ENCODE measurements at places on chromosomes 4 and X.

GRCh38 chr4:159428975-159429692 lies 326.3 kb downstream of the RAPGEF2 start:
- no peak for DNase-seq

- DNase-seq = no peak
Observed at GRCh38 chr4:94530073-94530472, 78.3 kb downstream of the PDLIM5 start.

- DNase-seq = no peak
Observed at GRCh38 chr4:152563209-152563608, 27.3 kb upstream of the FBXW7 start.

DNA sequence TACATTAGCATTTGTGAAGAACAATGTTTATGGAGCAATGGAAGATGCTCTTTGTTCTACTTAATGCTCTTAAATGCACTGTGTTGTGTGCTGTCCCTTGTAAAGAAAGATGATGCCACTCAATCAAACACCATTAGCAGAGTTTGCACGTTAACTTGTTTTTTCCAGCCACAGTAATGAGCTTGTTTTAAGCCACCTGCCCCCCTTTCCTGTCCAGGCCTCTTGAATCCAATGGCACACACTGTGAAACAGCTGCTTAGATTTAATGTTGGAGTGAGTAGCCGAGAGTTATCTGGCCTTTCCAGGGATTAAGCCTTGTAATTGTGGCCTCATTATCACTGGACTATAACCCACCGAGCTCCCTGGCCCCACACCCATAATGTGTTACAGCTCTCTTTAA lies 86.0 kb downstream of the PAK3 start:
- no peak for DNase-seq

- no peak for DNase-seq
Observed at GRCh38 chr4:185865901-185866328, 53.9 kb upstream of the SORBS2 start.

- no peak for DNase-seq
Observed at GRCh38 chr4:26850528-26850927, 10.1 kb upstream of the STIM2 start.

- DNase-seq = no peak
Observed at GRCh38 chr4:95625020-95625419, 76.2 kb upstream of the UNC5C start.

GRCh38 chr4:148926276-148927260 lies 484.4 kb upstream of the NR3C2 start:
- DNase-seq = no peak

DNA sequence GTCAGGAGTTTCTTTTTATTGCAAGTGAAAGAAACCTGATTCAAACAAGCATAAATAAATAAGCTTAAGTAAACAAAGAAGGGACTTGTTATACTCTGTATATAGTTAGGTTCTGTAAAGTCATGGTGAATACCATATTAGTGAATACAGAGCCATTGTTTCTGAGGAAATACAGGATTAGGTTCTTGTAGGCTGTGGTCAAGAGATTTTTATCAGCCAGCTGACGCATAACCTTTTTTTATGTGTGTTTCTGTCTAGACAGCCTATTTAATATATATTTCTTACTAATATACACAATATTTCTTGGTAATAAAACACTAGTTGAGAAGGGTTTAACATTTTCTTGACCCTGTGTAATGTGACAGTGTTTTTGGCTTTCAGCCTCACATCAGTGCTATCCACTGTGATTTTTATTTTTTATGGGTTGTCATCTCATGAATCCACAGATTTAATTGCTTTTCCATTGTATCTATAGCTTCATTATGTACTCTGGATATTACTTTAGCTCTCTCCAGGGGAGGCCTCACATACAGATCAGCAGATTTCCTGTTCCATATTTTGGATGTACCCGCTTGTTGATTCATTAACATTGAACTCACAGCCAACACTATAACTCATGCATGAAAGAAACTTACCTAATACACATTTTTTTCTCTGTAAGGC lies 8.0 kb downstream of the HERC3 start:
- DNase-seq = no peak

- DNase-seq = no peak
Observed at GRCh38 chr4:141290771-141291170, 70.1 kb downstream of the ZNF330 start.

- no peak for DNase-seq
Observed at GRCh38 chr4:10898072-10898471, 213.5 kb upstream of the CLNK start.

GRCh38 chr4:13268703-13269102 lies 215.4 kb downstream of the RAB28 start:
- DNase-seq = no peak

GRCh38 chrX:112614640-112615039 lies 65.1 kb downstream of the LHFPL1 start:
- DNase-seq = no peak

- DNase-seq = no peak
Observed at GRCh38 chrX:117510453-117510852, 606.2 kb downstream of the KLHL13 start.

DNA sequence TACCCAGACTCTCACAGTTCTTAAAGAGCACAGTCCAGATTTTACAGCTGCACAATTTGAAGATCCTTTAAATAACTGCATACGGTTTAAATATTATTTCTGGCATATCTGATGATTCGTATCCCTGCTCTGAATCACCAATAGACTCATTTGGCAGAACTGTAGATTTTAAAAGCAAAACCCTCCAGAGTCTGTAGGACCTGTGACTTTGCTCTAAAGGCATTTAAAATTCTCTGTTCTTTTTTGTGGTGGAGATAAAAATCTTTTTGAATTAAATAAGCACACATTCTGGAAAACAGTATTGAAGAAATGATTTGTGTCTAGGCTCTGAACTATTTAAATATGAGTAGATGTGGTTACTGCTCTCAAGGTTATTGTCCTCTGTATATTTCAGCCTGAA lies 246.2 kb upstream of the PITX2 start:
- DNase-seq = no peak

DNA sequence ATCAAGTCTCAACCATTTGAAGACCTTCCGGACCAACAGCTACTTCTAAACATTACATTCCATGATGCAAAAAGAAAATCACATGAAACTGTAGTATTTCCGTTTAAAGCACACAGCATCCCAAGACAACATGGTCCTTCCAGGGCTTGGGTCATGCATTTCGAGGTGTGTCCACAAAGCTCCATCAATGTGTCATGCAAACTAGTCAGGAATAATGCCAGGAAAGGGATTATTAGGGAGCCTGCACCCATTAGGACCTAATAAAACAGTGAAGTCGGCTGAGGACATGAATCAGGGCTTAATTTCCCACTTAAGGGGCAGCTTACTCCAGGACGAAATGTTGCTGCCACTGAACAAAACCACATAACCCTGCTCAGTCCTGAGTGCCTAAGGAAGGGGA lies 177.9 kb downstream of the TSPAN5 start:
- DNase-seq = no peak

- DNase-seq = no peak
Observed at GRCh38 chr4:8617486-8618040, 25.0 kb downstream of the CPZ start.

DNA sequence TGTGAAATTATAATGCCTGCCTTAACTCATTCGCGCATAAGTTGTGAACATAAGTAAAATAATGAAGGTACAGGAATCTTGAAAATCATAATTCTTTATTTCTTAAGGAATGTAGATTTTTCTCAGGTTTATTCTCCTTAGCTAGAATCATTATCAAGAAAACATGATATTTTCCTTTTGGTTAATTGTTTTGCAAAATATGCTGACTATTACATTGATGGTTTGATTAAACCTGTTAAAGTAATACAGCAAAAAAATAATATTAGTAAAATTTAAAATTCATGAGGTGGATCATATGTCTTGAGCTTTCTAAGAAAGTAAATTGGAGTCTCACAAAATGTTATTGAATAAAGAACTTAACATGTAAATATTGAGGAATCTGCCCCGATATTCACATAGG lies 178.7 kb upstream of the TRAM1L1 start:
- no peak for DNase-seq

DNA sequence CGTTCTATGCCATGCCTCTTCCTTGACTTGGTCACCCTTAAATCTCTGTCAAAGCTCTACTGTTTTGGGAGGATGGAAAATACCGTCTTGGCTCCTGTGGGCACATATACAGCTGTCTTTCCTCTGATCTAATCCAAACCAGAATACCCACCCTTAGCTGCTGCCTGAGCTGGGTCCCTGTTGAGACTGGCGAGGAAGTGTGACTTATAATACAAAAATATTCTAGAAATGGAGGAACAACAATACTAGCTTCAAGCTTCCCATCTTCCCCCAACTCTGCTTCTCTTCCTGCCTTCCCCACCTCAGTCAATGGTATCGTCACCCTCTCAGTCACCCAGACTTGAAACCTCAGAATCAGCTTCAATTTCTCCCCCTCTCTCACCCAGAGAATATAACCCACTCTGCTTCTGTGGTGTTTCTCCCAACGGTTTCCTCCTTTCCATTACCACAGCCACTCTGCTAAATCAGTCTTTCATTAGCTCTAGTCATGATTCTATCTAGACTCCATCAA lies 599 bp upstream of the IL2RG start:
- DNase-seq = no peak

DNA sequence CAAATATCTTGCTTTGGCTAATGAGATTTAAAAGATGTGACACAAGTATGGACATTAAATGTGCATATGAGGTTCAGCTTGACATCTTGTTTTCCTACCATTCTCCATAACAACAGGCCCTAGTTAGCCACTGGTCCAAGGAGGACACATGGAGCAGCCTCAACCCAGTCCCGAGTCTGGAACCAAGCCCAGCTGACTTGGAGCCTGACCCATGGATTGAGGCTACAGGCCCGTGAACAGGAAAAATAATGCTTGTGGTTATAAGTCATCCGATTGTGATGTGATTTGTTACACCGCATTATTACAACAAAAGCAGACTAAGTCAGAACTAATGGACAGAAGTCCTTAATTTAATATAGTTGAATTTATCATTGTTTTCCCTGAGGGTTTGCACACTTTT lies 123.2 kb upstream of the BANK1 start:
- no peak for DNase-seq

DNA sequence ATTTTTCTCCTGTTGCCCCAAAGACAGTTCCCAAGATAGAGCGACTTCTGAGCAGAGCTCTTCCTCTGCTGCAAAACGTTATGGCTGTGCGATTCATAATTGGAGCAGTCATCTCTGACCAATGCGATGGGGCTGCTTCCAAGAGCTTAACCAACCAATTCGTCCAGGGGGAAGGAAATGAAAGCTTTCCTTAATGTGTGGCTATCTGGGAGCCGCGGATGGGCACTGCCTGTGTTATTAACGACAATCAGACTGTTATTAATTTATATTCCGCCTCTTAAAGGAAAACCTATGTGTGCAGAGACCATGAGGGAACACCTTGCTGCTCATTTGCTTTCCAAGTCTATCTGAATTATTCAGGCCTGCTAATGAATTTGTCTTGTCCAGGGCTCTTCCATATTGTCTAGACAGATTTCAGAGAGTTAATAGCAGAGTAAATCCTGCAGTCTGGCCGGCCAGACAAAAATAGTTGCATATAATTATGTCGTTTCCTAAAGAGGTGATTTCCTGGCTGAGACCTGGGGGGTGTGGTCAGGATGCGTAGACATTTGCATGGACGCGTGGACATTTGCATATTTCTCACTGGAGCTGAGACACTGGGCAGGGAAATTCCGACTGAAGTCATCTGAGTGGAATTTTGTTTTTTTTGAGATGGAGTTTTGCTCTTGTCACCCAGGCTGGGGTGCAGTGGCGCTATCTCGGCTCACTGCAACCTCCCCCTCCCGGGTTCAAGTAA lies 135.4 kb downstream of the HMX1 start:
- no peak for DNase-seq

DNA sequence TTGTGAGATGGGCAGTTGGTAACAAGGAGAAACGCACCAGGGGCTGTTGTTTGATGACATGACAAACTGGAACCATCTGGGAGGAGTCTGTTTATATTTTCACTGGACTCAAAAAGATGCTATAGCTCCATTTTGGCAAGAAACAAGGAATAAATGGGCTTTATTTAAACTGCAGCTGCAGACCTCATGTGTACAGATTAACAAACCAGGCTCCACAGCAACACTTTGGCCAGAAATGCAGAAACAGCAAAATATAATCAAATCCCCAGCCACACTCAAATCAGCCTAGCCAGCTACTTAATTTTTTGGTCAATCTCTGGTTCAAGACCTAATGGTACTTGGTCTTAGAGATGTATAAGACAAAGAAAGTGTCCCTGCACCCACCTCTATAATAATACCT lies 52.7 kb downstream of the ASB9 start:
- no peak for DNase-seq

- no peak for DNase-seq
Observed at GRCh38 chrX:122133478-122133877, 1050.6 kb upstream of the GRIA3 start.

- no peak for DNase-seq
Observed at GRCh38 chr4:1720163-1720983, 750 bp downstream of the TMEM129 start.

- no peak for DNase-seq
Observed at GRCh38 chr4:86564795-86565194, 29.3 kb upstream of the PTPN13 start.

DNA sequence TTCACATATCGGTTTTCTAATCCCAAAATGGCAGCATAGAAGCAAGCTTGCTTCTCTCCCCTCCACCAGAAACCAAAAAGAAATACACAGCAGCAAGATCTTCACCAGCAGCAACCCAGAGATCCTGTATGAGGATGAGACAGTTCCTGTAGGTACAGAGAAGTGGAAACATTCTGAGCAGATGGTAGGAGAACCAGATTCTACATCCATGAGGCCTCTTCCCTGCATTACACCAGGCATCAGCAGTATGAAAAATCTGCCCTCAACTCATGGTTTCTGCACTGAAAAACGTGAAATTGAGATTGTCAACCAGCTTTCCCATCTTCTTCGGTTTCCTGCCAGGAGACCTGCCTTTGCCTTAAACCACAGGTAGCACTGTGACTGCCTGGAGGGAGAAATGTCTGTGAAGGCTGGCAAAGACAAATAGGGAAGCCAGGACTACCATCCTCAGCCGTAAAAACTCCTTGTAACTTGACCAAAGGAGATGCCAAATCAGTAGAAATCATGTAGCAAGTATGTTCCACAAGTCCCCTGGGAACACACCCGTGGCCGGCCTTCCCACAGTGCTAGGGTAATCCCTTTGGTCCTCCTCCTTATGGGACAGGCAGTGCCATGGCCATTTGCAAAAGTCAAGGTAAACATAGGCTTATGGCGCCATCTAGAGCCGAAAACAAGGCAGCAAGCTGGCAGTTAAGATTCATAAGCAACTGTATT lies 24.0 kb upstream of the MTHFD2L start:
- DNase-seq = no peak

DNA sequence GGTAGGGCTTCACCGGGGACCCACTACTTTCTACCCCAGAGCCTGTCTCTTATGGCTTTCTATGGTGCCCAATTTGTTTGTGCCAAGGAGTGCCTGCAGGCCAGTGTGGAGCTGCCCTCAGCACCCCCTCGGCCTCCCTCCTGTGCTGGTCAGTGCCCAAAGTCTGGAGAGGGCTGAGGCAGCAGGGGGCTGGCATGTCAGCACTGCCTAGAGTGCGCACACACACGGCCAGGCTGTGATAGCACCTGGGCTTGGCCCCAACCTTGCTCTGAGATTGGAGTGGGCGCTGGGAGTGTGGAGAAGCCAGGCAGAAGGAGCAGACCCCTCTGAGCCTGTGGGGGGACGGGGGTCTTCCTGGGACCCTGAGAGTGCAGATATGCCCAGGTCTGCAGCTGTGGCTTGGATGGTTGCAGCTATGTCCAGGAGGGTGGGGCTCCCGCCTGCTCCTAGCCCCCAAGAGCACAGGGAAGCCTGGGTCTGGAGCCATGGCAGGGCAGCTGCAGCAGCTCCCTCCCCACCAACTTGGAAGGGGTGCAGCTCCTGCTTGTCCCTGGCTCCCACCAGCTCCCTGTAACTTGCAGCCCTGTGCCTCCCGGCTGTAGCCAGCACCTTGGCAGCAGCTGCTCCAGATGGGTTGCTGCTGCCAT lies 46.3 kb downstream of the GAGE1 start:
- DNase-seq = no peak
